ENCODE measurements at places on chromosomes 3 and 15. TPM values are rescaled to one million over a fixed set of nuclear protein-coding genes. Genes with fewer than 3 reads are reported as not detected.

The CCR3 gene
- 0.15 TPM for total RNA-seq

The CPNE9 gene
- 0.34 TPM for total RNA-seq

The HTR3E gene
- total RNA-seq: not detected

The CILP gene
- 0.97 TPM for total RNA-seq

The CYP1A2 gene
- total RNA-seq: not detected

The UNC13C gene
- total RNA-seq: 16.0 TPM

DNA sequence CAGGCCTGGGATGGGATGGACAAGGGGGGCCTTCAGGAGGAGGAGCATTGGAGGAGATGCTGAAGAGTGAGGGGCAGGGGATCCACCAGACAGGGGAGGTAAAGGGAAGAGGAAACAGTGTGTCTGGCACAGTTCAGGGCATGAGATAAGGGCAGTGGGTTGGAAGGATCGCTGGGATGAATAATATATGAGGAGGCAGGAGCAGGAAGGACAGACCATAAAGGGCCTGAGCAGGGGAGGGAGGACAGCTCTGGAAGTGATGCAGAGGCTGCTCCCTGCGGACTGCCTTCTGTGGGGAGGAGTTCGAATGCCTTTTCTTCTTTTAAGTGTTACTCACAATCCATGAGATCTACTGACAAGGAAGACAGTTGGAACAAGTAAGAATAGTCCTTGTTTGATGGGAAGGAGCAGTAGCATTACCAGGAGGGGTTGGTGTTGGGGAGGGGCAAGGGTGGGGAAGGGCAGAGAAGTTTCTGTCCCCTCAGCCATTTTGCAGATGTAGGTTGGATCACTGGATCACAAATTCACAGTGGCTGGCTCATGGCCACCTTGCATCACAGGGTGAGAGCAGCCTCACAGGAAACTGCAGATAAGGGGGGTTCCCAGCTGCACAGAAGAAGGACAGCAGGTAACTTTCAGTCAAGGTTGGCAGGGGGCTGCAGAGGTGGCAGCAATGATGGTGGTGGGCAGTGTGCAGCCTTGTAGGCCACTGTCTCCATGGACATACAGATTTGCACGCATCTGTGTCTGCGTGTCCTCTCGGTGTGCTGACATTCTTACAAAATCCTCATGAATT lies 91.9 kb upstream of the SNRPN start:
- DNase-seq: no peak

DNA sequence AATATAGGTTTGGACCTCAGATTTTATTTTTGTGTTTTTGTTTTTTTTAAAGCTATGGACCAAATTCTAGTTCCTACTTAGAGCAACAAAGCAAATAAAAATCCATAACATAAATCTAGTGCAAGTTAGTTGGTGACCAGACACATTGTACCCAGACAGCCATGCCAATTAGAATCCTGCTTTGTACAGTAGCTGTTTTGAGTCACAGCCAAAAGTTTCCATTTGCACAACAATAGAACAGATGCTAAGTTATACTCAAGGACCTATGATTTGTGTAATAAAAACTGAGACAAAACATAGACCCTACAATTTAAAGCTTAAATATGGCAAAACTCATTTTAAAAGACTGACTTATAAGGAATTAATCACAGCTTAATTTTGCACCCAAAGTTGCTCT lies 513.1 kb upstream of the CBLB start:
- no peak for DNase-seq

DNA sequence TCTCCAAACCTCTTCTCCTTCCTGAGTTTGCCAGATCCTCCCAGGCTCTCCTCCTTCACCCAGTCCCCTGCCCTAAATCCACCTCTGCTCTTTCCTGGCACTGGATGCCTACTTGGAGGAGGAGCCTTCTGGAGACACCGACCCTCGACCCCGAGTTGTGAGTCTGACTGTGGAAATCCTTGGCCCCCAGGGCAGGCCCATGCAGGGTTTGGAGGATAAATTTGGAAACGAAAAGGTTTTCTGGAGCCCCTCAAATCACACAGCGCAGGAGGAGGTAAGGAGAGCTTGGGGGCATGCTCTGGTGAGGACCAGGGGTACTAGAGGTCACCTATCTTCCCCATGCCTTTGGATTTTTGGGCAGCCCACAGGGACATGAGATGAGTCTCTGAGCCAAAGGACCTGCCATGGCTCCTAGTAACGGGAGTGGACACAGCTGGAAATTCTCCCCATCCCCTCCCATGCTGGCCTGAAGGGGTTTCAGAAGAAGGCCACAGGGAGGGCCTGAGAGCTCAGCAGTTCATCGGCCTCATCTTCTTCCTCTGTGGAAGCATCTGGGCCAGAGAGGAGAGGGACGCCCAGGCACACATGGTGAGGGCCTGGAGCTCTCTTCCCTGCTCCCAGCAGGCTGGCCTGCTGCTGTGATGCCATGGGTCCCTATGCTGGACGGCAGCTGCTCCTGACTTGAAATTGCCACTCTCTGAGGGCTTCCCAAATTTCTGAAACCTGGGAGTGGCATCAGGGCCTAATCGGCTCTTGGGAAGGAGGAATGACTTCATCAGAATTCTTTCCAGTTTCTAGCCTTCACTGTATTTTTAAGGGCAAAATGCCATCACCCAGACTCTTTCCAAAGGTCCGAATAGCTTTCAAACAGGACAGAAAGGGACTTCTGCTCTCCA lies 68.6 kb upstream of the ITGA11 start:
- DNase-seq: peak; percentile 31

DNA sequence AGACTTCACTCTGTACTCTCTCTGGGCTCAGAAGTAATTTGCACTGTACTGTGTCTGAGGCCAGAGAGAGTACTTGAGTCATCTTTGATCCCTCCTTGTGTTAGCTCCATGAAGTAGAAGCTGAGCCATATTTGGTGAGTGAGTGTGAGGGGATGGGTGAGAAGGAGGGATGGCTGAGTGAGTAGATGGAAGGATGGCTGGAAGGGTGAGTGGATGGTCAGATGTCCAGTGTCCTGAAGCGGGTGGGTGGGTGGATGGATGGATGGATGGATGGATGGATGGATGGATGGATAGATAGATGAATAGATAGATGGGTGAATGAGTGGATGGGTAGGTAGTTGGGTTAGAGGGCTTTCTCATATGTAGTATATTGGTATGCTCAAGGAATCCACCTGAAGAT lies 39.3 kb downstream of the FGD5 start:
- no peak for DNase-seq

GRCh38 chr15:31366169-31366734 lies 39.6 kb downstream of the KLF13 start:
- no peak for DNase-seq

DNA sequence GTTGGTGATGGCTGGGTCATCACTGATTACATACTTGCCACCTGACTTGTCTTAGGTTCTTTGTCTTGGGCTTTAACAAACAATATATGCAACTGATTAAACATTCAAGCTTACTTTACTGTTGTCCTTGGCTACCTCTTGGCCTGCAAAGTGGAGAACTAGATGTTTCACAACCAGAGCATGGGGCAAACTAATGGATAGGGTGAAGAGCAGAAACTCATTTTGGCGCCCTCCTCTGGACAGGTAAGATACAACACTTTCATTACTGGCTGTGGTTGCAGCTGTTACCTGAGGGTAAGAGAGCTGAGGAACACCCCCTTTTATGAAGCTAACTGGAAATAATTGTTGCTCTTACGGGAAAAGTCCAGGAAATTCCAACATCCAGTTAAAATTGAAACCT lies 262.1 kb downstream of the NAALADL2 start:
- DNase-seq: no peak

DNA sequence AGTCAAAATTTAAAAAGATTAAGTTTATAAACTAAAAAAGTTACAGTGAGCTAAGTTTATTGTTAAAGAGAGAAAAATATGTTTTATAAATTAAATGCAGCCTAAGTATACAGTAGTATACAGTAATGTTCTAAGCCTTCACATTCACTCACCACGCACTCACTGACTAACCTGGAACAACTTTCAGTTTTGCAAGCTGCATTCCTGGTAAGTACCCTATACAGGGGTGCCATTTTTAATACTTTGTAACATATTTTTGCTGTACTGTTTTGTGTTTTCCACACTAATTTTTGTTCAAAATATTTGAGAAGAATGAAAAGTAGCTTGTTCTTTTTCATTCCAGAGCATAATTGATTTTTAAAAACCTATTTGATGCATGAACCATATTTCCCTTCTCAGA lies 524.9 kb downstream of the RBMS3 start:
- DNase-seq: no peak

GRCh38 chr3:100993309-100993708 lies at the start of gene ABI3BP:
Gene ABI3BP (minus strand): TSS chr3:100993421. CDS start chr3:100993384, 37 bp downstream.
- peak; percentile 88 for DNase-seq

DNA sequence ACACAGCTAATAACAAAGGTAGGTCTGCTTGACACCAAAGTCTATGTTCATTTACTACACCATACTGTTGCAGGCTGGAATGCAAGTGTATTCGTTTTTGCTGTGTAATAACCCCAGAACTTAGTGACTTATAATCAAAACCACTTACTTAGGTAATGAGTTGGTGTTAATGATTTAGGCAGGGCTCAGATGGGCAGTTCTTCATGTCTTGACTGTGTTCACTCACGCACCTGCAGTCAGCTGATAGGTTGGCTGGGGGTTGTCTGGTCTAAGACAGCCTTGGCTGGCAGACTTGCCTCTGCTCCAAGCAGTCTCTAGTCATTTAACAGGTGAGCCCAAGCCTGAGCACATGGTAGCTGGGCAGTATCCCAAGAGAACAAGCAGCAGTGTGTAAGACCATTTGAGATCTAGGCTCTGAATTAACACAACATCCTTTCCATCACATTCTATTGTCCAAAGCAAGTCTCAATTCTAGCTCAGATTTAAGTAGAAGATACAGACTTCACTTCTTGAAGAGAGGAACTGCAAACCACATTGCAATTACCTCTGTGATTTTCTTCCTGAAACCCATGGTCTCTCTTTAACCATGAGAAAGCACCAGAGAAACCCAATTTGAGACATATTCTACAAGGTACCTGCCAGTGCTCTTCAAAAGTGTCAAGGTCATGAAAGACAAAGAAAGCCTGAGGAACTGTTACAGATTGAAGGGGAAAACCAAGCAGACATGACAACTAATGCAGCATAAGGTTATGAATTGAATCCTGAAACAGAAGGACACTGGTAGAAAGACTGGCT lies 13.3 kb upstream of the DCLK3 start:
- DNase-seq: no peak

DNA sequence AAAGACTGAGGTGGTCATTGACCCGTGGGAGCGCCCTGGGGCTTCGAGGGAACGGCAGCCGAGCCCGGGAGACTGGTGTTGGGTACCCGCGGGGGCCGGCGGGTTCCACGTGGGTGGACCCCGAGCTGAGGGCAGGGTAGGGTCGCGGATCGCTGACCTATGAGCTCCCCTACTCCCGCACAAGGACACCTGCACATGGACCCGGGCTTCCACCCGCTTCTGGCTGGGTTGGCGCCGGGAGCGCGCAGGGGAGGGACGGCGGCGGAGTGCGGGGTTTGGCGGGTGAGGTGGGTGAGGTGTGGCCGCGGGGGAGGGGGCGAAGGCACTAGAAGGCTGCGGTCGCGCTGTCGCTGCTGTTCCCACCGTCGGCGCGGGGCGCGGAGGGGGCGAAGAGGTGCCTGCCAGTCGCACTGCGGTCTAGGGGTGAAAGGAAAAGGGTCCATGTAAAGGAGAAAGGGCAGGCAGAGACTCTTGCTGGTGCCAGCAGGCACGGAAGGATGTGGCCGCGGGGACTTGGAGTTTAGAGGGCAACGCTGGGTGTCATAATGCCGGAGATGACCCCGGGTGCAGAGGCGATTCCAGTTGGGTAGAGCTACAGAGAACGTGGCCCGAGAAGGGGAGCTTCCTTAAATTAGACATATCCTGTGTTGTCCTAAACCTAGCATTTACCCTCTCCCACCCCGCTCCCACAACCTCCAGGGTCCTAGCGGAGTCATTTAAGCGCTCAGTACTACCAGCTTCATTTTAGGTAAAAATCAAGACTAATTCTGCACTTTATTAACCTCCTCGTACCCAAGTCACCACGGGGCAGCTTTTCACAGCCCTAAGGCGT lies 245.9 kb upstream of the TOPAZ1 start:
- DNase-seq: no peak

GRCh38 chr3:104101736-104102135 lies 1265.0 kb upstream of the ALCAM start:
- DNase-seq: no peak

- no peak for DNase-seq
Observed at GRCh38 chr15:72844067-72844466, 60.5 kb upstream of the ADPGK start.

DNA sequence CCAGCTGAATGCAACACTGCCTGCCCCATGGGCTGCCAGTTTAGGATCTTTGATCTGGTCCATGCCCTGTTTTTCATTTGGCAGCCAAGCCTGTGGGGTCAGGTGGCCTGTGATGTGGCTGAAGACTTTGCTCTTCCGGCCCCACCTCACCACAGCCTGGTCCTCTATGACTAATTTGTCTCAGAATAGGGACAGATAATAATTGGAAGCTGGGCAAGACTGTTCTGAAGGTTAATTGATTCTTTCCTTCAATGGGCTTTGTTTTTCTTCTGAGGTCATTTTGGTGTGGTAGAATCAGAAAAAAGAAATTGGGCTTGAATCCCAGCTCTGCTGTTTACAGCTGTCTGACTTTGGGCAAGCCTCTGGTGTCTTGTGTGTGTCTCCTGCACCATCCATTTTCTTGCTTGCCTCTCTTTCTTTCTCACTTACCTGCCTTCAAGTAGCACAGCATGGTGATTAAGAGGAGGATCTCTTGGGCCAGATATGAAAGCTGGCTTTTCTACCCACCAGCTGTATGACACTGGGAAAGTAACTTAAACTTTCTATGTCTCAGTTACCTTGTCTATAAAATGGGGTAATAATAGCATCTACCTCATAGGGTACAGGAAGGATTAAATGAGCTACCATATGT lies 24.2 kb downstream of the ABHD2 start:
- no peak for DNase-seq

- DNase-seq: peak; percentile 31
Observed at GRCh38 chr3:87047852-87048251, 56.9 kb upstream of the VGLL3 start.
